ENCODE measurements at places on chromosomes 7 and 10.

DNA sequence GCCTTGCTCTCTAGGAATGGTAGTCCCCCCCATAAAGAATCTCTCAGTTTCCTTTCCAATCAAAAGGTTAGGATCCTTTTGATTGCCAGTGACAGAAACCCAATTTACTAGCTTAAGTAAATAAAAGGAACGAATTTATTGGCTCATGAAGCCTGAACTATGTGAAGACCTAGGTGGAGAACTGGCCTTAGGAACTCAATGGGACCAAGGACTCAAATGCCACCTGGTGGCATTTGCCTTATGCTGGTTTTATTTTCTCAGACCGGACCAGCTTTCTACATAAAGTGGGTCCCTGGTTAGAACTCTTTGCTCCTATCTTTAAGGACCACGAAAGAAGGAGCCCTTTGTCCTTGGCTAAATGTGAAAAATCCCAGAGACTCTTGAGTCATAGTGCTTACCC lies 25.4 kb downstream of the CFTR start:
- no peak for DNase-seq

- DNase-seq = no peak
These were observed 112.2 kb downstream of the CLEC2L start for GRCh38 chr7:139635526-139636302.

GRCh38 chr7:139231513-139232376 lies 708 bp downstream of the UBN2 start:
- DNase-seq = peak; percentile 63

- DNase-seq = no peak
These were observed 219.4 kb downstream of the SEMA3E start for GRCh38 chr7:83429493-83429892.

DNA sequence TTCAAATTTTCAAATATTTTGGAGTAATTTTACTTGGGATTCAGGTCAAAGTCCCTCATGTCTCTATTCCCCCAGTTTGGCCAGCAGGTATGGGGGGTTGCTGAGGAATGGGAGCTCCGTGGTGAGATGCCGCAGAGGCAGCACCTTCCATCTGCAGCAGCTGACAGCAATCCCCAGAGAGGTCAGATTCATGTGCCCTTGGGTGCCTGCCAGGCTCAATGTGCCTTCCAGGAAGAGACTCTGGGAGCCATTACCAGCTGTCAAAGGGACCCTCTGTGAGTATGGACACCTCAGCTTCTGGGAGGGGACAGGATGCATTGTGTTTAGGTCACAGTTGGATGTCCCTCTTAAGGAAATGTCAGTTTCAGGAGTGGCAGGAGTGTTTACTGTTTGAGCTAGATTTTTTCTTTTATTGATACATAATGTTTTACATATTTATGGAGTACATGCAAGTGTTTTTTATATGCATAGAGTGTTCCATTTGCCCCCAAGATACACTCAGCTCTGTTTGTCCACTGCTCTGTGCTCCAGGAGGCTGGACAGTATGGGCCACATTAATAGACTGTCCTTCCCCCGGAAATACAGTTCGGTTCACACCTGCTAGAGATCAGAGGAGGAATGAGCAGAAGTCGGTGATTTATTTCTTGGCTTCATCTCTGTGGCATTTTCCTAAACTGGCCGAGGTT lies 75.3 kb upstream of the GRB10 start:
- DNase-seq = no peak

DNA sequence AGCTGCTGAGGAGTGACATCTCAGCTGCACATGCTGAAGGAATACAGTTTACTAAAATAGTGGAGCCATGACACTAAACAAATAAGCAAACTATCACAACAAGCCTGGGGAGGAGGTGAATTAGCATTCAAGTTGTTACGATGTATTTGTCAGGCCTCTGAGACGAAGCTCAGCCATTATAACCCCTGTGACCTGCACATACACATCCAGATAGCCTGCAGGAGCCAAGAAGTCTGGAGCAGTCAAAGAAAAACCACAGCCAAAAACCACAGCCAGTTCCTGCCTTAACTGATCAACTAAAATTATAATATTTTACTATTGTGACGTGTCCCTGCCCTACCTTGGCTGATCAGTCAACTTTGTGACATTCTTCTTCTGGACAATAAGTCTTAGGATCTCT lies 68.6 kb downstream of the NSUN6 start:
- no peak for DNase-seq

DNA sequence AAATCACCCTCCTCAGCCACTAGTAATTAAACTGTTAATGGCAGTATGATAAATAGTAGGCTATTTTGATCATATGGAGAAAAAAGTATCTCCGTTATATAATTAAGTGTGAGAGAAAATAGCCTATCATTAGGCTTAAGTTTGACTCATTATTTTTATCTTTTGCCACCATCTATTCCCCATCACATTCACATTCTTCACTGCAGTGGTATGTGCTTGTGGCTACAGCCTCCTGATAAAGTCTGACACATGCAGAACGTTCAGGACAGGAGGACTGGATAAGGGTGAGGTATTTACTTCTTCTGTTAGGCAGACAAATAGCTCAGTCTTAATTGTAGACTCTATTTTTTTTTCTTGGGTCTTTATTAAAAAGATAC lies 5.8 kb downstream of the NEBL start:
- DNase-seq = no peak

- DNase-seq = no peak
These were observed 98.0 kb downstream of the ZMIZ1 start for GRCh38 chr10:79166741-79167140.

DNA sequence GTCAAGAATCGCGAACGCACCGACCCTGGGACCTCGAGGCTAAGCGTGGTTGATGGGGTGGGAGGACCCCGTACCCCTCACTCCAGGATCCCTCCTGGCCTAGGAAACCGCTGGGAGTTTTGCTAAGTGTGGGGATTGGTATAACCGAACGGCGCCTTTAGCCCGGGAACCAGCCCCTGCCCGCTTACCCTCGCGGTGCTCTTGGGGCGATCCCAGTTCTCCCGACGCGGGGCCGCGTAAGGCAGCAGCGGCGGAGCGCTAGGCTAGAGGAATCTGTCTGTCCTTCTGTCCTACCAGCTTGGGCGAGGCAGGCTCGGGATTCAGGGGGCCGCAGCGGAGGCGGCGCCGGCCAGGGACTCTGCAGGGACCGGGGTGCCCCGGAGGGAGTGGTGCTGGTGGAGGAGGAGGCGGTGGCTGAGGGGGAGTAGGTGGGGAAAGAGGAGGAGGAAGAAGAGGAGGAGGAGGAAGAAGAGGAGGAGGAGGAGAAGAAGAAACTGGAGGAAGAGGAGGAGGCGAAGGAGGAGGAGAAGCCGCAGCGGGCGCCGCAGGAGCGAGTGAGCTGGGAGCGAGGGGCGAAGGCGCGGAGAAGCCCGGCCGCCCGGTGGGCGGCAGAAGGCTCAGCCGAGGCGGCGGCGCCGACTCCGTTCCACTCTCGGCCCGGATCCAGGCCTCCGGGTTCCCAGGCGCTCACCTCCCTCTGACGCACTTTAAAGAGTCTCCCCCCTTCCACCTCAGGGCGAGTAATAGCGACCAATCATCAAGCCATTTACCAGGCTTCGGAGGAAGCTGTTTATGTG lies 439 bp upstream of the EMX2 start:
- DNase-seq = no peak

DNA sequence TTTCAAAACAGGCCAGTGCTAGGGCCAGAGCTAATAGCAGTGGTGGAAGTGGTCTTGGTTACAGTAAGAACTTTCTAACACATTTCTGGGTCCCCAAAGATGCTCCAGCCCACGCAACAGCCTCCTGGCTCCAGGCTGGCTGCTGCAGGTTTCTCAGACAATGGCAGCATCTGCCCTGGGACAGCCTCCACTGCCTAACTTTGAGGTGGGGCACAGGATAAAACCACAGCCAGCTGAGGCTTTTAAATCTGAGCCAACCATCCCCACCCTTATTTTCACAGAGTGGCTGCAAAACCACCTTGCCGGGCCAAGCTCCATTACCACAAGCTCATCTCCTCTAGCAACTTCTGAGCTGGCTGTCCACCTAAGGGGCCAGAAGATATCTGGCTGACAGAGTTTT lies 84.8 kb downstream of the FAM53B start:
- no peak for DNase-seq

GRCh38 chr10:103558911-103559310 lies 65.4 kb downstream of the NEURL1 start:
- no peak for DNase-seq

- DNase-seq = no peak
These were observed 18.0 kb upstream of the FGL2 start for GRCh38 chr7:77217474-77218185.

DNA sequence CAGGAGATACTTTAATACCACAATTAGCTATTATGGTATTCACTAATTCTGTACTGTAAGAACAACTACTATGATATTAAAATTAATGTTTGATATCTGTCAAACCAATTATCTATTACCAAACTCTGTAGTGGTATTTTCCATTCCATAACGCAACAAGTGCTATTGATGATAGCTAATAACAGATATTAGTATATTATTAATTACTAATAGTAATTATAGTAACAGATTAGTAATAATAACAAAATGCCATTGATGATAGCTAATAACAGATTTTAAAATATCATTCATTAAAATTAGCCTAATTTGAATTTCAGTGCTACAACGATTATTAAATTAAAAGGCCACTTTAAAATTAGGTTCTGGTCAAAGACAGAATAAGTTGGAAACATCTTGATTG lies 93.5 kb downstream of the BTRC start:
- DNase-seq = no peak

GRCh38 chr10:84078771-84079170 lies 60.5 kb upstream of the GHITM start:
- DNase-seq = no peak

GRCh38 chr7:154188330-154188729 lies 136.1 kb downstream of the DPP6 start:
- no peak for DNase-seq

DNA sequence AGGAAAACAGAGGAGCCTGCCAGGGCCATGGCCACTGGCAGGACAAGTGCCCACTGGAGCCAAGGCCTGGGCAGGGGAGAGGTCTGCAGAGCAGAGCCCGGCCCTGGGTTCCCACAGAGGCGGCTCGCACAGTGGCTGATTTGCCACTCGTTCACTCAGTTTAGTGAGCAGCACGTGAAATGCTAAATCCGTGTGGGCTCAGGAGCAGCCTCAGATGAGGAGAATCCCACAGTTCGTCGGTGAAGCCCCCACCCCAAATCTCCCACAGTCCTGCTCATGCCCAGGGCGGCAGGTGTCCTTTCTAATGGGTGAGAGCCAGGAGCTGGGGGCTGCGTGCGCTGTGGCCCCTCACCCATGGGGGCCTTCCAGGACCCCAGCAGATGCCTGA lies 107.7 kb upstream of the FAM20C start:
- no peak for DNase-seq

DNA sequence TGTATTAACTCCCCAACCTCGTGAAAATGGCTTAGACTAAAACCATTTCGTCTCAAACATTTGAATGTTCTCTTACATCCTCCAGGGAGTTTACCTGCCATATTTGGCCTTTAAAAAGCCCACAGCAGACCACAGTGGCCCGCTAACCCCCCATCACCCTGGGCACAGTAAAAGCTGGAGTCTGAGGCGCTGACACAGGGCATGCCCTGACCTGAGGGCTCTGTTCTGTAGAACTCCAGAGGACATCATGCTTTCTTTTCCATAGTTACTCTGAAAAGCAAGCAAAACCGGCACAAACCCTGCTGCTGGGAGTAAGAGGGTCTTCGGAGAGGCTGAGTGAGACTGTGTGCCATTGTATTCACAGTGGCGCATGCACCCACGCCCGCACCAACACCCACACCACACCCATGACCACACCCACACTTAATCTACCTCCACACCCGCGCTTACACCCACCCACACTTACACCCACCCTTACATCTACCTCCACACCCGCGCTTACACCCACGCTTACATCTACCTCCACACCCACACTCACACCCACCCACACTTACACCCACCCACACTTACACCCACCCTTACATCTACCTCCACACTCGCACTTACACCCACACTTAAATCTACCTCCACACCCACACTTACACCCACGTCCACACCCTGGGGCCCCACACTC lies 32.1 kb downstream of the LRRC27 start:
- peak; percentile 53 for DNase-seq

GRCh38 chr7:131637859-131638258 lies 81.4 kb upstream of the PODXL start:
- no peak for DNase-seq

DNA sequence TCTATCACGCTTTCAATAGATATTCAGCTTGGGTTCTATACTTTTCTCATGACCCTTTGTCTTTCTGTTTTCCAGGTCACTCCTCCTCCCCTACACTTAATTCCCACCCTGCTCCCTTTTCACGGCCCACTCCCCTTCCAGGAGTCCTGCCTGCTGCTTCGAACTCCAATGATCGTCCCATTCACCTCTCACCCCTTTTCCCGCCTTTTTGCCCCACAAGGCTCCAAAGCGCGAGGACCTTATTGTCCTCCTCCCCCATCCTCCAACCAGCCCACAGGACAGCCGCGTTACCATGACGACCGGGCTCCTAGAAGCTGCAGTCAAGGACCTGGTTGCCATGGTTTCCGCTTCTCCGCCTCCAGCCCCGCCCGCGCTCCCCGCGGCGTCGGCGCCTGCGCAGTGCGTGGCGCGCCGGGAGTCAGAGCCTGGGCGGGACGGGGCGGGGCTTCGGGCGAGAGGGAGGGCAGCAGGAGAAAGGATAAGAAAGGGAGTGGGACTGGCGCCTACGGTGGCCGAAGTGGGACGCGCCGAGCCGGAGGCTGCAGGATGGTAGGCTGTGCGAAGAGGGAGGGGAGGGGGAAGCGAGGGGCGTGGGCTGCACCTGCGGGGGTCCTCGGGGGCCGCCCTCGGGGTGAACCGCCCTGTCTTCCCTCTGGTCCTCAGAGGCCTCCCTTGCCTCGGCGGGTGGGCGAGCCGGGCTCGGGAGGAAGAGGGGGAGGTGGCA lies at the start of gene AP1S1:
TSS of gene AP1S1 (plus strand) at position 508 of the 724 bp plus-strand sequence. CDS start at position 547, 39 bp downstream.
- peak; percentile 98 for DNase-seq

GRCh38 chr7:39606941-39607340 lies 16.4 kb upstream of the RALA start:
- DNase-seq = no peak

DNA sequence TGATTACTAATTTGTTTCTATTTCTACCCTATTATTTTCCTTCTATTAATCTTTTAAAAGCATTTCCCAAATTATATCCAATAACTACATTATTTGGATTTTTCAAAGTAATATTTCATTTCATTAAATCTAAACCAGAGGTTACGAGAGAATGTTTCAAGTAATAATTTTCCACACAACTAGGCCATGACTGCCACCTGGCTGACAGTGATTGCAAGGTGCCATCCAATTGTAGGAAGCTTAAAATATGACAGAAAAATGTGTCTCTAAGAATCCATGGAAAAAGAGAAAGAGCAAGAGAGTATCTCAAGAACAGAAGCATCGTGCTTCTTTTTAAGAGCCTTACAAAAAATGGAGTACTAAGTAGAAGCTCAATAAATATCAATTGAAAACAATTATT lies 48.7 kb downstream of the TPK1 start:
- no peak for DNase-seq
